Head of caudate nucleus (tissue), 42 donors: ENCODE measurements at places on chromosomes 3 and 15.
A peak's percentile ranks its signal among the peaks of the same experiment; 100 is the strongest.

DNA sequence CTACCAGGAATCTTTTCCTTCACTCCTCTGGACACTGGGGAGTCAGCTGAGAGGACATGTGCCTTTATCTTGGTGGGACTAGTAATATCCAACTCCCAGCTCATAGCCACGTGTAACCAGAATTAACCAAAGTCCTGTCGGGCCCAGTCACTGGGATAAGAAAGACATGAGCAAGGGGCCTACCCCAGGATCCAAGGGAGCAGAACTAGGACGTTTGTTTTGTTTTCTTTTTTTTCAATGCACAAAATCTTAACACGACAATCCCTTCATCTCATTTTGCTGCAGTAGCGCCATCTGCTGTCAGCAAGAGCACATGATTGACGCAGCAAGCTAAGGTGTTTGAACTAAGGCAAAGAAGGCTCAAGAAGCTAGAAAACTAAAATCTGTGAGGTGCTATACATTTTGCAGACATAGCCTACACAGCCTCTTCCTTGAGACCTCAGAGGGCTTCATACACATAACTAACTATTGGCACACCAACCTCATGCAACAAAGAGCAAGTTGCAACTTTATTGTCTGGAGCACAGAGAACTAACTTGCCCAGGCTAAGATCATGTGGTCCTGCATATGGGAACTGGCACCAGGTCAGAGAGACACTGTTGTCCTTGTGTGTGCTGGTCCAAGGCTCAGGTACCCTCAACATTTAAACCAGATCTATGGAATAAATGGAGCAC is 43.6 kb downstream of the RLBP1 start:
- DNase-seq = peak; percentile 77

DNA sequence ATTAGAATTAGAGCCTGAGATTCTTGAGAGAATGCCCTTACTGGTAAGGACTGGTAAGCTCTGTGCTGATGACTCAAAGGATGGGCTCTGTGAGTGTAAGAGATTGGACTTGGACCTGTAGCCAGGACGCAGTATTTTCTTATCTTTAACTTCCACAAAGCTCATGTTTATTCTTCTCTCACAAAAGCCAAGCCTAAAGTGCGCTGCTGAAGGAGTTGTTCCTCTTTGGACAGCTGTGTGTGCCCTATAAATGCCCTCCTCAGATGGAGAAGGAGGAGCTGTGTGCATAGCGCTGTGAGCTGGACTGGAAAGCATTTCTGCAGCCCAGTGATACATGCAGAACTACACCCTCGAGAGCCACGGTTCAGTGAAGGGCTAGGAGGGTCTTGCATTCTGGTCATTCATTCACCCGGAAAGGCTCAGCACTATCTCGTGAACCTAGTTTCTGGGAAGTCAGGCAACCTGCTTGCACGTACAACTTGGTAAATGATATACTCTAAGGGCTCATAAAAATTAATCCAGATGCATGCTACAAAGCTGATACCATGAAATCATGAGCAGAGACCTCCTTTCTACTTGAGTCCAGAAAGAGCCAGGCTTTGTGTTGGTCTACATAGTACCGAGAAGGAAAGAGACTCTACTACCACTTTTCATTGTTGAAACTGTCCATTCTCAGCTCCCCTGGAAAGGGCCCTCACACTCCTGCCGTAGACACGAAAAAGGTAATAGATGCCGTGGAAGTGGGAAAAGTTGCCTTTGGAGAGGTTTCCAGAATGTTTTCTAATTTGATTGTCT is 103.0 kb upstream of the TBL1XR1 start:
- no peak for DNase-seq

DNA sequence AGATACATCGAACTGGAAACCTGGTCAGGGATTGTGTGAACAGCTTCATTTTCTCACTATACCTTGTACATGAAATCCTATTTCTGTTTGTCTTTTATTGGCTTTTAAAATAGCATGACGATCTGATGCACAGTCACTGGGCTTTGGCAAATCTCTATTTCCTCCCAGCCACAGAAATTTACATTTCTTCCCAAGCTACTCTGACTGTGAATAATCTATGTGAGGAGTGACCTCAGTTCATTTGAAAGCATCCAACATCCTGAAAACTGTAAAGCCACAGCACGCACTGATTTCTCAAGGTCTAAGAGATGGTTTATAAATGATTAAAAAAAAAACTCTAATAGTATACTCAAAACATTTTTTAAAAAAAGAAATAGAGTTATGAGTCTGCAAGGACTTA is 450.3 kb downstream of the IL5RA start:
- DNase-seq = no peak

GRCh38 chr3:43217633-43218032 is 68.7 kb upstream of the SNRK start:
- DNase-seq = no peak

DNA sequence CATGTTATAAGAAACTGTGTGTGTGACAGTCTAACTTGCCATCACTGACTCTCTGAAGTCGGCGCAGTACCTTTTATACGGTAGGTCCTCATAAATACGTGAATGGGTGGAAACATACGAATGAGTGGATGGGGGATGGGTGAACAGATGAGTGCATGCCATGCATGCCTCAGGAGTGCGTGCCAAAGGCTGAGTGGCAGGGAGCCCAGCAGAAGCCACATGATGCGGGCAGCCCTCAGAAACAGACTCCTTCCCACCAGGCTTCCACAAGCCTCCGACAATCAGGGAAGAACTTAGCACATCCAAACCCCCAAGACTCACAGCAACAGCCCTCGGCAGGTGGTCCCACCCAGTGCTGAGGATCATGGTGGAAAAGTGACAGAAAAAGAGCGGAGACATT is 16.7 kb downstream of the HCN4 start:
- DNase-seq = peak; percentile 21

GRCh38 chr3:131729643-131730017 is 226.9 kb upstream of the MRPL3 start:
- no peak for DNase-seq

DNA sequence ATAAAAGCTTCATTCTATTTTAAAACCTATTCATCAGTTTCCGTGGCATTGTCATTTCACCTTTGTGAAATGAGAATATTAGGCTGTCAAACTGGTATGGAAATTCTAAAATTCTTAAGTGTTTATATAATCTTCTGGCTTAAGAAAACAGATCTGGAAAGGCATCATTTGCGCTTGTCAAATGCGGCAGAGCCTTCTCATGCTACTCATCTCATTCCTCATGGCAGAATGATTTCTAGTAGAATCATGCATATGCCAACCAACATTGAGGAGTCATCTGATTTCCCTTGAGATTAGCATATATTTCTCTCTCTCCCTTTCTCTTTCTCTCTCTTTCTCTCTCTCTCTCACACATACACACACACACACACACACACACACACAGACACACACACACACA is 48.8 kb downstream of the STRIT1 start:
- no peak for DNase-seq

- no peak for DNase-seq
Measured at GRCh38 chr3:187361835-187362234, 6.3 kb upstream of the RTP4 start.

DNA sequence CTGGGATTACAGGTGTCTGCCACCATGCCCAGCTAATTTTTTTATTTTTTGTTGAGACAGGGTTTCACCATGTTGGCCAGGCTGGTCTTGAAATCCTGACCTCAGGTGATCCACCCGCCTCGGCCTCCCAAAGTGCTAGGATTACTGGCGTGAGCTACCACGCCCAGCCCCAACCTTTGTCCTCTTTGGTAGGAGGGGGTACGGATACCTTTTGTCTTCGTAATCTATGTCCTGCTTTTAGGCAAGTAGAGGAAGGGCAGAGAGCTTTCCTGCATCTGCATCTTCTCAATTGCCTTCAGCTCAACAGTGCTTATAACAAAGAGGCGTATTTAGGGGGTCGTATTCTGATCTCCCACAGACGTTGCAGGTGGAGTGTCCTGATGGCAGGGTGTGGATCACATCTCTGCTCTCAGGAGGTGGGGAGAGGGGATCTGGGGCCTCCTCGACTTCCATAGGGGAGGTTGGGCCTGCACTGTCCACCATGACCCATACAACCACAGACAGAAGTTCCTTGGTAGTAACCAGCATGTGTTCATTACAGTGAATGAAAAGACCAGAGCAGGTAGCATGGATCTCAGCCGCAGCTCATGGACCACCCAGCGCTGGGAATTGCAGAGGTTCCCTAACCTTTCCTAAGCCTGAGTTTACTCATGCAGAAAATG is 21.4 kb upstream of the KCTD6 start:
- no peak for DNase-seq

DNA sequence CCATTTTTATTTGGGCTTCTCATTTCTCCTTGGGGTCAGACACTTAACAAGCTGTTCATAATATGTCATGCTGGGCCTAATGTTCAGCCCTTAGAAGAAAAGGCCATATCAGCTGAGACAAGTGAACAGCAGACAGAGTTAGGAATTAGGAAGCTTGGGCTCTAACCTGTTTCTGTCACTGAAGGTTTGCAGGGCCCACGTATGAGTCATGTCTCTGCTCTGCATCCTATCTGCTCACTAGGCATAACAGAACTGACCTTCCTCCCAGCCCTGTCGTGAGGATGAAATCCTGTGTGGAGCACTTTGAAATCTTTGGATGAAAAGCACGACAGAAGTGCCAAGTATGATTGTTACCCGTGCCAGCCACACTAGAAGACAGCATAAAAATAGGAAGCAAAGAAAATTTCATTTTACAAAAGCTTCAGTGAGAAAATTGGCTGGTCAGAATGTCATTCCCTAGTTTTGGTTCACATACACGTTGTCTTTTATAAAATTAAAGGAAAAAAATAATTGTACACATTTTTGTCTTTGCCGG is 26.5 kb upstream of the CD47 start:
- no peak for DNase-seq

- DNase-seq = no peak
Measured at GRCh38 chr3:34807611-34808010, 831.7 kb upstream of the ARPP21 start.

DNA sequence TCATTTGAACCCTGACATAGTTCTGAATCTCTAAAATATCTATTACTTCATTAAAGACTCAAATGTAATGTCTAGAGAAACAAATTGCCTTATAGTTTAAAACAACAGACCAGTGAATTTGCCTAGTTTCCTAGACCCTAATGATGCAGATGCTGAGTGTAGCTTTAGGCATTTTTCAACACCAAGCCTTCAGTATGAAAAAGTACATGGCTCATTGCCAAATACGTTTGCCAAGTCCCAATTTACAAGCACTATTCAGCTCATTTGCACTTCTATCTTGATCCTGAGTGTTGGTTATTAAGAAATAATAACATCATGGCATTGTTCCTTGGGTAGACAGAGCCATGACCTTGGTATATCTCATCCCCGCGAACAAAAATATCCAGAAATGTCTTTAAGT is 46.8 kb downstream of the EOMES start:
- DNase-seq = no peak

DNA sequence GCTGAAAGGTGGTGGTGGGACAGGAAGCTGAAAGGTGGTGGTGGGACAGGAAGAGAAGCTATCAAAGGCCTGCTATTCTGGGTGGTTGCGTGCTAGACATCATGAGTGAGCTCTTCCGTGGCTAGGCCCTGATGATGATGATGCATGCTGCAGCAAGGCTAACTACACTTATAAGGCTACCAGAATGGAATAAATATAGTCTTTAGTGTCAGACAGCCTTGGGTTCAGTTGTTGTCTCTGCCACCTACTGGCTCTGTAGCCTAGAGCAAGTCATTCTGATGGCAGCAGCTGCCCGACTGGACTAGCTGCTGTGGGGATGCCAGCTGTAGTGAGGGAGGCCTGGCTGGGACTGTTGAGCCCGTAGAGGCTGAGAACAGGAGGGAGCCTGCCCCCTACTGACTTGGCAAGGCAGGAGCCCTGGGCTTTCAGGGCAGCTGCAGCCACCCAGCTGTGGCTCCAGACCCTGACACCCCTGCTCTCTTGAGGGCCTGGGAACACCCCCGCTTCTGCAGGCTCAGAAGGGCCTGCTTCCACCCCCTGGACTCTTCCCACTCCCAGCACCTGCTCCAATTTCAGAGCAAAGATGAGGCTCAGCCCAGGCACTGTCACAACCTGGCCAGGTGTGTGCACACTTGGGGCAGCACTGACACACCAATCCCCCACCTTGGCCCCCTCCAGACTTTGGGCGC is 21.4 kb upstream of the ZBED2 start:
- no peak for DNase-seq

- DNase-seq = no peak
Measured at GRCh38 chr3:62332835-62333244, 40.5 kb downstream of the FEZF2 start.

DNA sequence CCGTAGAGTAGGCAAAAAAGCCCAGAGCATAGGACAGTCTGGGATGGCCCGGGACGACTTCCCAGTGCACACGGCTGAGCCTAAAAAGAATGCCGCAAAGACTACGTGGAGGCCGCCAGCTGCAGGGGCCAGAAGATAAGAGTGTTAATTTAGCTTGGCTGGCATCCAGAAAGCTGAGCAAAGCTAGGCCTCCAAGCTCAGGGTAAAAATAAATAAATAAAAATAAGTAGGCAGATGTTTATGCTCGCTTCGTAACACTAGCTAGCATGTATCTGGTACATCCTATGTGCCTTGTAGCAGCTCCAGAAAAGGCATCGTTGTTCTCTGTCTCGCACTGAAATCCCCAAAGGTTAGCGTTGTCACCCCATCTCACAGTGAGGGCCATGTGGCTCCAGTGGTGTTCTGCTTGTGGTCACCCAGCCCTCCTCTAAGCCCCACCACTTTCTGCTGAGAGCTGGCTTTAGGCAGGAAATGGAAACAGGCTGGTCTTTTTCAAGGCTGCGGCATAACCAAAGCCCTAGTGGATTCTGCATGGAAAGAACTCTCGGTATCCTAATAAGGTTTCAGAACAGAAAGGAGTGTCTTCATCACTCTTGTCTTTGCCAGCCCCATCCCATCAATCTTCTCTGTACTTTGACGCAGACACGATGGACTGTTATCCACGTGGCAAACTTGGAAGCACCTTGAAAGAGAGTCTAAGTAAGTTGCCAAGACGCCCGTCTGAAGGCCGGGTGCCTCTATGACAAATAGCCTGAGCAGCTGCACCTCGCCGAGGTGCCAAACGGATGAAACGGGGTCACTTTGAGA is 58.1 kb upstream of the MEF2A start:
- no peak for DNase-seq

DNA sequence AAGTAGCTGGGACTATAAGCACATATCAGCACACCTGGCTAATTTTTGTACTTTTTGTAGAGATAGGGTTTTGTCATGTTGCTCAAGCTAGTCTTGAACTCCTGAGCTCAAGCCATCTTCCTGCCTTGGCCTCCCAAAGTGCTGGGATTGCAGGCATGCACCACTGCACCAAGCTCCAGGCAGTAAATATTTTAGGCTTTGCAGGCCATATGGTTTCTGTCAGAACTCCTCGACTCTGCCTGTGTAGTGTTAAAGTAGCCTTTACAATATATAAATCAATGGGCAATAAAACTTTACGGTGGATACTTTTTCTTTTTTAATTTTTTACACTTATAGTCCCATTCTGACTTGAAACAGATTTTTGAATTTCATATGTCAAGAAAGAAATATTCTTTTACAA is 41.6 kb downstream of the DAG1 start:
- no peak for DNase-seq

GRCh38 chr15:84661001-84661400 is 3.0 kb upstream of the NMB start:
- no peak for DNase-seq

GRCh38 chr3:174700736-174701135 is 158.4 kb upstream of the NAALADL2 start:
- DNase-seq = no peak
